Trophoblast cell (in vitro differentiated cells and primary cell): ENCODE measurements at places on chromosomes 3 and 15.
A peak's percentile ranks its signal among the peaks of the same experiment; 100 is the strongest.

DNA sequence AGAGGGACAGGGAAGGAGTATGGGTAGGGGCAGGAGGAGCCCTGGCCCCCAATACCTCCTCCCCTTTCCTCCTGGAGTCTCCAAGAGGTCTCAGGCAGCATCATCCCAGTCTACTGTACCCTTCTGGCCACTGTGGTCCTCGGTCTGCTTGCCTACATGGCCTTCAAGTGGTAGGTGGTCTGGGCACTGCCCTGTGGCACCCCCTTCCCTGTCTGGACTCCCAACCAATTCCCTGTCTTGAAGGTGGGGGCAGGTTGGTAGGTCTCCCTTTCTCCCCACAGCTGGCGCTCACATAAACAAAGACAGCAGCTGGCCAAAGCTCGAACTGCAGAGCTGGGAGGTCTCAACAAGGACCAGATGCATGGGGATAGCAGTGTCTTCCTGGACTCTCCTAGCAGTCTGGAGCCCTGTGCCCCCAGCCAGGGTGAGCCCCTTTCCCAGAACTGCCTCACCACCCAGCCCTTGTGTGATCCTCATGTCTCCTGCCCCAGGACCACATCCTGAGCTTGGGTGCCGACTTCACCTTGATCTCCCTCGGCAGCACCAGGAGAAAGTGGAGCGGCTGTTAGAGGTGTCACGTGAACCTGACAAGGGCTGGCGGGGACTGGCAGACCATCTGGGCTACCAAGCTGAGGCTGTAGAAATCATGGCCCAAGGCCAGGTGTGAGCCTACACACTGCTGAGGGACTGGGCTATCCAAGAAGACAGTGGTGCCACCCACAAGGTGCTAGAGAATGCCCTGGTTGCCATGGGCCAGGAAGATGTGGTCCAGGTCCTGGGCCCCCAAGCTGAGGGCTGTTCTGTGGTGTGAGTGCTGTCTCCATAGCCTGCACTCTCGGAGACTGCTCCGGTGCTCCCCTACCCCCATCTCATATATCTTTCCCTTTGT, 33.1 kb downstream of the NBEAL2 start:
- DNase-seq = no peak

DNA sequence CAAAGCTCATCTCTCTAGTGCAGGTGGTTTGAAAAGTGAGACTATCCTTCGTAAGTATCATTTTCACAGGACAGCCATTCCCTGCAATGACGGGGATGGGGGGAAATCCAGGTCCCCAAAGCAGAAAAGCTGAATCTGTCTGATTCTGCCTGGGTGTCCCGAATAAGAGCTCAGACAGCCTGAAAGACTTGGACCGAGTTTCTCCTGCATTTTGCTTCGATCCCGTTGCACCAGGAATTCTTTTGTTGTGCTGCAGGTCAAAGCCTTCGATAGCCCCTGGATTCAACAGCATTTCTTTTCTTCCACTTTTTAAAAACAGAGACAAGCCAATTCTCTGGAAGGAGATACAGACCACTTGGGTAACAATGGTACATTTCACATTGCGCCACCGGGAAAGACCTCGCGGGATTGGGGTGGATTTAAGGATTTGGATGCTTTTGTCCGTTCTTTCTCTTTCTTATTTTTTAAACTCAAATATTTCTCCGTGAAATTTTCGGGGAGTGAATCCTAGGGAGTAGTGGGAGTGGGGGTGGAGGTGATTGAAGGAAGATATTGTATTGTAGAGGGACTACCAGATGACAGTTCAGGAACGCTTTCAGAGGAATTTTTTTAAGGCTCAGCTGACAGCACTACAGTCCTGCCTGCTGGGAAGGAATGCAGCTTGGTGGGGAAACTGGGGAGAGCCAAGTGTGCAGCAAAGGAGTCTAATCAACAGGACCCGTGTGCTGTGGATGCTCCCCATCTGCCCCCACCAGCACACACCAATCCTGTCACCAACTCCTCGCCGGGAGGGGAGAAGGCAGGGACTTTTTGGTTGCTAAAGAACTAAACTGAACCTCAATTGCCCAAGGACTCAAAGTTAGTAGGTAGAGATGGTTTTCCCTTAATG, 2.6 kb downstream of the SLITRK3 start:
- DNase-seq = no peak

- DNase-seq = no peak
Observed at GRCh38 chr3:99505200-99505599, 133.2 kb upstream of the COL8A1 start.

DNA sequence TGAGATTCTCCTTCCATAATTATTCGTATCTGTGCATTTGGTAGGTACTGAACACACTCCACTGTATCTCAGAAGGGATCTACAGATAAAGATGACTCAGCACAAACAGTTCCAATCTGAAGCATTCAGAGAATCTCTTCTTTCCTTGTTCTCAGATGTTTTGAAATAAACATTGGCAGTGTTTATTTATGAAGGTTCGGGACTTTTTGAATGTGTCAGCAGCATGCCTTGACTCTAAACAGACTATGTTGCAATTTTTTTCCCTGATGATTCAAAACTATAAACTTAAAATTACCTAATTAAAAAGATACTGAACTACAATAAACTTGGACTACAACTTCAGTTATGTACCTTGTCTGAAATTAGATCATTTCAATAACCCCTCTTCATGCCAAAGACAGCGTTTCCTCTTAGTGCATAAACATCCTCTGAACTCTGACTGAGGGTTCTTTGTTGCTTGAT, 612.9 kb upstream of the TBL1XR1 start:
- DNase-seq = peak; percentile 95

- DNase-seq = peak; percentile 84
Observed at GRCh38 chr15:67063689-67064606, 1.5 kb upstream of the SMAD3 start.

- DNase-seq = no peak
Observed at GRCh38 chr3:47877290-47877689, 74.4 kb downstream of the DHX30 start.

- DNase-seq = no peak
Observed at GRCh38 chr3:168671091-168671490, 575.4 kb upstream of the GOLIM4 start.

- DNase-seq = no peak
Observed at GRCh38 chr15:41819455-41820050, 8.3 kb upstream of the JMJD7 start.

GRCh38 chr15:37131621-37132020, 31.3 kb upstream of the MEIS2 start:
- DNase-seq = no peak

DNA sequence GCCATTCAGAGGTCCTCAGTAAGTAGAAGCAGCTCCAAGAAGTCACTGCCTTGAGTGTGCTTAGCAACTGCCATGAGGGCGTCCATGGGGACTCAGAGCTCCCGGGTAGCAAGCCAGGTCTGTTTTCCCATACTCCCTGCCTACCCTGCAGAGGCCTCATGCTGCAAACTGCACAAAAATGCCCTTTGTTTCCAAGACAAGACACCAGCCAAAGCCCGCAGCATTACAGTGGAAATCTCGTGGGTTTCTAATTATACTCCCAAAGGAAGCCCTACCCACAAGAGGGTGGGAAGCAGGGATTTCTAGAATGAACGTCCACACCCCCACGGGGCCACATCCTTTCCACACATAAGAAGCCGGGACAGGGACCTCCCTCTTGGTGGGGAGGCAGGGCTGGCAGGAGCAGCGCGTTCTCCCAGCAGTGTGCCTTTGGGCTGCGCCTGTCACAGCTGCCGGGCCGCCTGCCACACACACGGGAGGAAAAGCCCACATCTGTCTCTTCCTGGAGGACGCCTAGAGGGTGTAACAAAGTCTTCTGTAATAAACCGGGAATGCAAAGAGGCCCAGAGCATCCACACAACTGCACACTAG, 31.1 kb downstream of the FAM174B start:
- DNase-seq = peak; percentile 49

DNA sequence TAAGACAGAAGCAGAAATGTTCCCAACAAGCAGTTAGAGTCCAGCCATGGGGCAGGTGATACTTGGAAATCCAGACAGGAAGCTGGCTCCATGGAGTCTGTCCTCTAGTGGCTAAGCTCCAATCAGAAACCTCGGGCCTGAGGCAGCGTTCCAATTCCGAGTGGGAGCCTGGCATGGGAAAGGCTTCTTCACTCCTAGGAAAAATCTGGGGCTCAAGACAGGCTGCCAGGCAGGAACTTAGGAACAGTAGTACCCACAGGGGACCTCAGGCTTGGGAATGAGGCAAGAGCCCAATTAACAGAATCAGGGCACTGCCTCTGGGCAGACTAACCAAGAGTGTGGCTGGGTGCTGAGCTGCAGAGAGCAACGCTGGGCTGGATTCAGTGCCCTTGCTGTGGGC, 6.2 kb upstream of the ATP13A4 start:
- no peak for DNase-seq

DNA sequence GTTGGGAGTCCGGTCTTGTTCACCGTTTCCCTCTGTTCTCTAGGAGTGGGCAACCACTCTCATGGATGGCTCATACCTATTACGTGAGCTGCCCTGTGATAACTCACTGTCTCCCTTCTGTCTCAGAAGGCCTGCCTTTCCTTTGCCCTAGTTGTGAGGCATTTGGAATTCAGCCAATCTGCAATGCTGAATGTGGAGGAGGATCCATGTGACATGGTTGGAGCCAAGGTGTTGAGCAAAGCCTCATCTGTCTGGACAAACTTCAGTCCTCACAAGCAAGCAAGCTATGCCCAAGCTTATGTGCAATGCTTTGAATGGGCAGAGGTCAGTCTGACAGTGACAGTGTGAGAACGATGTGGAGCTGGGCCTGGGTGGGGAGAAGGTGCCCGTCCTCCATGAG, 37.8 kb upstream of the ATP10A start:
- peak; percentile 25 for DNase-seq

GRCh38 chr3:118799303-118799702, 235.3 kb downstream of the IGSF11 start:
- DNase-seq = no peak

DNA sequence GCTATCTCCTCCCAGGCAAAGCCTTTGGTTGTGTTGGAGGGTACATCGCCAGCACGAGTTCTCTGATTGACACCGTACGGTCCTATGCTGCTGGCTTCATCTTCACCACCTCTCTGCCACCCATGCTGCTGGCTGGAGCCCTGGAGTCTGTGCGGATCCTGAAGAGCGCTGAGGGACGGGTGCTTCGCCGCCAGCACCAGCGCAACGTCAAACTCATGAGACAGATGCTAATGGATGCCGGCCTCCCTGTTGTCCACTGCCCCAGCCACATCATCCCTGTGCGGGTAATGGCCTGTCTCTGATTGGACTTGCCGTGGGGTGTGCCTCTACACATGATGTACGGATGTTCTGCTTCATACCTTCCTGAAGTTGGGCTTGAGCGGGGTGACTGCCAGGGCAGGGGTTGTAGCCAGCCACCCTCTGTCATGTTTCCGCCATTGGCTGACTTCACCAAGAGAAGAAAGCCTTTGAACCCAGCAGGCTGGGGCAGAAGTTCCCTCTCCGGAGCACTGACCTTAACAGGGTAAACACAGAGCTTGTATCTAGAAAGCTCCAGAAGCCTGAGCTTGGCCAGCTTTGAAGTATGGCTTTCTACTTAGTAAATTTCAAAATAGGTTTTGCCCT, 13.4 kb downstream of the ALAS1 start:
- DNase-seq = no peak

DNA sequence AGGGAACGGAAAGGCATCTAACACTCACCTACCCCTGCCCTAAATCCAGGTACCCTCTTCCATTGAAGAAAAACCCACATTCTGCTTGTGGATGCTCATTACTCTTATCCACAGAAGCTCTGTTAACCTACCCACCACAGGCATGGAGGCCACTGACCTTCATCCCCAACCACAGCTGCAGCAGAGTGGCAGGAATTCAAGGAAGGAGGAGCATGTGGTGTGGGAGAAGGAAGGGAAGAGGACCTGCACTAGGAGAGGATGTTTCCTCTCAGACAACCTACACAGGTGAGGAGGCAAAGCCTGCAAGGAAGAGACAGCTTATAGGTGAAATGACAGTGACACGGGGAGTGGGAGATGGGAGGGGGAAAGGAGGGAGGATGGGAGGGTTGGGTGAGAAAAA, 192.5 kb upstream of the TSC22D2 start:
- no peak for DNase-seq

DNA sequence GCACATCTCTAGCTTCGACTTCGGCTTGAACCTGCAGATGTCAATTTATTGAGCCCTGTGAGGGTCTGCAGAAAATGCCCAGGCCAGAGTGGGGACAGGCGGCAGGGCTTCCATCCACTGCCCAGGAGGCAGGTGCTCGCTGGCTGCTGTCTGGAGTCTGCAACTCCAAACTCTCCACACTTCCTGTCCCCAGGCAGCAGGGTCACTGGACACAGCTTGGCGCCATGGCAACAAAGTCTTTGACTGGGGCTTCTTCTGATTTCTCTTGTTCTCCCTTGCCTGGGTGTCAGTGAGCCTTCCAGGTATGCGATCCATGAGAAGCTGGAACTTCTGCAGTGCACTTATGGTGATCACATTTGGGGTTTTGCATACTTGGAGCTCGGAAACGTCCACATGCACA, 33.5 kb downstream of the SV2B start:
- no peak for DNase-seq

DNA sequence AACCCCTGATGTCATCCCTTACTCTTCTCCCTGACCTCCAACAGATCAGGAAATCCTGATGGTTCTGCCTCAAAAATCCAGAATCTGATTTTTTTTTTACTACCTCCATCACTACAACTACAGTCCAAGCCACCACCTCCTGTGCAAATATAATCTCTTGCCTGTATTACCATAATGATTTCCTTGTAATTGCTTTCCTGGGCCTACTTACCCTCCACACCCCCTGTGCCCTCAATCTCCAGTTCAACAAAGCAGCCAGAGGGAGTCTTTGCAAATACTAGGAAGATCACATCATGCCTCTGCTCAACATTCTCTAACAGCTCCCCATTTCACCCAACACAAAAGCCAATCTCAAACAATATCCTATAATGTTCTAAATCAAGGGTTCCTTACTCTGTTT, 159.9 kb downstream of the FMN1 start:
- no peak for DNase-seq

DNA sequence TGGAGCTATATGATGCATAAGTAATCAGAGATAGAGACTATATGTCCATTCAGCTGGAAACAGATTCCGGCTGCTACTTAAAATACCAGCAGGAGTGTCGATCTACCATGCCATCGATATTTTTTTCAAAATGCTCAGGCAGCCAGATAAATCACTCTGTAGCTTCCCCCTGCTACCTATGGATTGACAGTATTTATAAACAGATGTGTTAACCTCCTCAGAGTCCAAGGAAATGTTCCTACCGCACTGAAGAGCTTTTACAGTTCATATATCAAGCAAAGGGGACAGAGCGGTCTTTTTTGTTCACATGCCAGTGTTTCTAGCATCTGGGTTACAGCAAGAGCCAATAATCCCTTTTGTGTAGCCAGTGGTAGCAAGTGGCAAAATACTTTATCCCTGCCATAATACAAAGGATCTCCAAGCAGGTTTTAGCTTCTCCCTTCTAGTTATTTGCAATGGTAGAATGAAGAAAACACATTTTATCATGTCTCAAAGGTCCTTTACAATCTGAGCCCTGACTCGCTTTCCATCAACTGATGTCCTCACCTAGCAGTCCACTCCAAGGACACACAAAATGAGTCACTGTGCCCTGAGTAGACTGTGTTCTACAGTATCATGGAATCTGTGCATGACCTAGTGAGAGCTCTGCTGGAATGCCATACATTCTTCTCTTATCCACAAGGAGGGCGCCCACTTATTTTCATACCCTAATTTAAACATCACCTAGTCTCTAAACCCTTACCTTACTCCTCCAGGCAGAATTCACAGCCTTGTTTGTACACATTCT, 507.0 kb downstream of the TBL1XR1 start:
- no peak for DNase-seq
